Putamen (tissue), 1 donor: ENCODE measurements at places on chromosomes 12 and 14.

DNA sequence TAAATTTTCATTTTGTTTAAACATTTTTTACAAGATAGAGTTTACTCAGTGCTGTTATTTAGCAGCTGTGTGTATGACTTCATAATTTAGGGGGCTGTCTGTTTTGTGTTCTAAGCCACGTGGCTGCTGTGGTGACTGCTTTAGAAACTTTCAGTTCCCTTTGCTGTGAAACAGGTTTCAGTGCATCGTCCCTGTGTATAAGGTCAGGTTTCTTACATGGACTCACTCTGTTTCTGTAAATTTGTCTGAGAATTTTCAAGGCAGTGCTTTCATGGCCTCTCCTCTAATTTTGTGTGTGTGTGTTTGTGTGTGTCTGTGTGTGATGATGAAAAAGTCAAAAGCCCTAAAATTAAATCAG is 32.4 kb downstream of the BICD1 start:
- DNase-seq = no peak

GRCh38 chr12:11685716-11686115 is 36.2 kb downstream of the ETV6 start:
- DNase-seq = no peak

DNA sequence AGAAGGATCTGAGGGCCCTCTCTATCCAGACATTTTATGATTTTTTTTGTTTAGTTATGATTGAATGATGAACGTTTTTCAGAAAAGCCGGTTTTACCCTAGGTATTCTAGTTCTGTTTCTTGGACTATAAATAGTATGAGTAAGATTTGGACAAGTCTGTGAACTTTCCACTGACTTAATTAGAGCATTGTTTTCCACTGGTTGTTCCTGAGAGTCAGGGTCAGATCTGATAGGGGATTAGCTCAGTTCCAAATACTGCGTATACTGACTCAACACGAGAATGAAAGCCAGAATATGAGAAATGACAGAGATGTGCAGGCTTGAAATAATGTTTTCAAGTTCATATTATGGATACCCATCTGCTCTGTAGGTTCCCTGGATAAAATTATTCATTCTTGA is 361.6 kb downstream of the AEBP2 start:
- DNase-seq = no peak

- DNase-seq = no peak
Observed at GRCh38 chr14:54981698-54982097, 45.2 kb downstream of the WDHD1 start.

GRCh38 chr12:110333201-110333600 is 52.2 kb downstream of the ATP2A2 start:
- no peak for DNase-seq

GRCh38 chr12:122505419-122506051 is 4.8 kb upstream of the ZCCHC8 start:
- no peak for DNase-seq
